NCI-H2081 (cell line): ENCODE measurements at places on chromosomes 3 and 15.

GRCh38 chr3:23797491-23797890 is 8.3 kb upstream of the UBE2E1 start:
- no peak for DNase-seq

DNA sequence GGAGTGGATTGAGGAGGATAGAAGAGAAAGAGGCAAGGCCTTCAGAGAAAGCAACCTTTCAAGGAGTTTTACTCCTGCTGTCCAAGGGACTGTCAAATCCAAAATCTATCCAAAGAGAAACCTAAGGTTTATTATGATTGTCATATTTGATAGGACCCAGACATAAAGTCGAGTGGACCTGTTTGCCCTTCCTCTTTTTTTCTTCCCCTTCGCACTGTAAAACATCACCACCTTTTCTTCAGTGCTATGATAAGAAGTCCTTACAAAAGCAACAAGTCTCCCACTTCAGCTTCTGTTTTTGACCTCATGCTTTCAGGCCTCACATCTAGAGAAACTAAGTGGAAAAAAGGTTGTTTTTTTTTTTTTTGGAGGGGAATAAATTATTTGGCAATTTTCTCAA is 73.0 kb downstream of the TRPC1 start:
- no peak for DNase-seq

GRCh38 chr3:177688152-177688551 is 490.9 kb upstream of the TBL1XR1 start:
- DNase-seq = no peak

DNA sequence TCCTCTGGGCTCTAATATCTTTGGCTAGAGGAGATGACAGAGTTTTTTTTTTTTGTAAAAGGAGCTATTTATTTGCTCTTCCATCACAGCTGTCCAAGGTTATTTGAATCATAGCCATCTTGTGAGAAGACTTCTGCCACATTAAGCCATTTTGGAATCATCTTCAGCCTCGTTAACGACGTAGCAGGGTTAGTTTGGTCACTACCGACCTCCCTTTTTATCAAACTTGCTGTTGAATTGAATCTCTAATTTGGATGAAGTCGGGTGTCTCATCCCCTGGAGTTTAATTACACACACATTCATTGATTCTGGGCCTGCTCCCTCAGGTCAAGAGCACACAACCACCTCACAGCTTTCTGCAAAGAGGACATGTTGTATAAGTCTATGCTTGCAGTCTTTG is 238.7 kb downstream of the CPNE4 start:
- DNase-seq = no peak

DNA sequence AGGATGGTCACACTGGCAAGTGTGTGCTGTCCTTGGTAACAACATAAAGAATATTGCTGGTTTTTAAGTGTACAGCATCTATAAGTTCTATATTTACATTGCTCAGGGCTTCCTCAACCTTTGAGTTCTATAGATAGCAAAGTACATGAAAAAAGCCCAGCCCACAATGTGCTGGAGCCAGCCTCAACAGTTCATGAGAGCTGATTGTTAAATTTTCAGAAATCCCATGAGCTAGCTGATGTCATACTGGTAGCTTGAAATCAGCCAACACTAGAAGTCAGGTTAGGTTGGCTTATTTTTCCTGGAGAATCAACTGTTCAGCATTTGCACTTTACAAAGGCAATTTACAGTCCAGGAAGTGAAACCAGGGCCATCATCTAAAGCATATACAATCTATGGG is 102.8 kb downstream of the STRIT1 start:
- no peak for DNase-seq

DNA sequence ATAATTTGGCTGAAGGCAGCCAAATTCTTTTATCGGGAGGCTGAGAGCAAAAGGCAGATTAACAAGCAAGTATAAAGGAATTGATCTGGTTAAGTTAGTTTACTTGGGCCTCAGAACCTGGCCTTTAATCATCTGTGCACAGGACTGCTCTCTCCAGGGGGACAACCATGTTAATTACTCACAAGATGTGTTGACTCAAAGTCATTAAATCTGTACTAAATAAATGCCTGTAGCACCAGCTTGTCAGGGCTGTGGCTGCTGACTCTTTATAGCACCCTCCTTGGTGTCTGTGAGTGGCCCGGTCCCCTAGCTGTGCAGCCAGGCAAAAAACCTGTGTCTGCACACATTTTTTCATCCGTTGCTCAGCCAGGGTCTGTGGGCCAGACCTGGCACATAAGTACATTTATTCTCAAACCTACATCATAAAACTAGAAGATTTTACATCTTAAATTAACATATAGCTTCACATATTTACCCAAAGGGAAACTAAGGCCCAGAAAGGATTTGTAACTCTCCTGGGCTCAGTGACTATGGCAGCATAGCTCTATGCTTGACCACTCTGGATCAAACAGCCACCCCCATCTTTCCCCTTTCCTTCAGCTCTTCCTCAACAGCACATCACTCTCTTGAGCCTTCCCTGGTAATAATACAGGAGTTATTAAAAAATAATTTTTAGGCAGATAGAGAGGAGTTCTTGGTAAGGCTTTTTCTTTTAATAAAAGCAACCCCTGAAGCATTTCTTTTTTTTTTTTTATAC is 51.4 kb downstream of the NCEH1 start:
- no peak for DNase-seq

DNA sequence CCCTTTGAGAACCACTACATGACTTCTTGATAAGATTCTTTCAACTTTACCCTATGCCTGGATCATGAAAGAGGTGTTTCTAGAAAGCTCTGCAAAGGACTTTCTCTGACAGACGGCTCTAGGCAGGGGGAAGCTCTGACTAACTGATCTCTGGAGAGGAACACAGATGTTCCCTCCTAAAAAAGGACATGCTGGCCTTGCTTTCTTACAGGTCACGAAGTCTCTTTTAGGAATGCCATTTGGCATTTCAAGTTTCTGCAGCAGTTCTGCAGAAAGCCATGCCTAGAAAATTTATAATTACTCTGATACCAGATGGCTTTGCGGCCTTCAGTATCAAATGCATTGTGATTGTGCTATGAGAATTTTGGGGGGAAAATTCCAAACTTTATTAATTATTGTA is 275.4 kb upstream of the CTDSPL start:
- DNase-seq = no peak

DNA sequence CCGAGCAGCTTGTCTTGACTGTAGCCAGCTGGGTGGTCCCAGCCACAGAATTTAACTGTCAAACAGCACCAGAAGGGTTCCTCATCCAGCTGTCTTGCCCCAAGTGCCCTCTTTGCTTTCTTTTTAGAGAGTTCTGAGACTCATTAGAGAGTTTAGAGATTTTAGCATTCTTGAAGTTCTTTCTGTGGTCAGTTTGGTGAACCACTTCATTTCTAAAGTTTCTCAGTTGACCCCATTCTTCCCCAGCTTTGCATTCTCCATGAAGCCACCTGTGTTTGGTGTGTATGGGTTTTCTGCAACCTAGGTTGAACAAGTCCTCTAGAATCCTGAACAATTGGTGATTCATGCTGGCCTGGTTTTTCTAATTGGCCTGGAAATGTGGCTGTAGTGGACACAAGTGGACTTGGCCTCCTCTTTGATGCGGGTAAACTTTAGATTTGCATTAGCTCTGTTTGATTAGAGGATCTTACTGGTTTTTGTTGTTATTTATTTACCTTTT is 33.7 kb downstream of the FLNB start:
- no peak for DNase-seq

- no peak for DNase-seq
These were observed 420.5 kb upstream of the TGFBR2 start for GRCh38 chr3:30185872-30186271.

DNA sequence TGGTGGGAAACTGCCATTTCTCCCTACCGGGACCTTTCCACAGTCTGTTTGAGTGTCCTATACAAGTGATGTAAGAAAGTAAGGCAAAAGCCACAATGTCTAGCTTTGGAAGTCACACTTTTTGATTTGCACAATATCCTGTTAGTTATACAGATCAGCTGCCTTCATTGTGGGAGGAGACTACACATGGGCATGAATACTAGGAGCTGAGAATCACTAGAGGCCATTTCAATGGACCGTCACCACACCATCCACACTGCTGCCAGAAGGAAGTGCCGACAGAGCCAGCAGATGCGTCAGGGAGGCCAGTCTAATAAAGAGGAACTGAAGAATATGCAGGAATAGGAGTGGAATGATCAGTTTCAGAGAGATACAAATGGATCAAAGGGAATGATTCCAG is 65.8 kb downstream of the SCN11A start:
- DNase-seq = no peak

GRCh38 chr3:113186566-113186965 is 24.8 kb upstream of the BOC start:
- no peak for DNase-seq

GRCh38 chr15:29934251-29934650 is 112.0 kb upstream of the TJP1 start:
- DNase-seq = no peak

DNA sequence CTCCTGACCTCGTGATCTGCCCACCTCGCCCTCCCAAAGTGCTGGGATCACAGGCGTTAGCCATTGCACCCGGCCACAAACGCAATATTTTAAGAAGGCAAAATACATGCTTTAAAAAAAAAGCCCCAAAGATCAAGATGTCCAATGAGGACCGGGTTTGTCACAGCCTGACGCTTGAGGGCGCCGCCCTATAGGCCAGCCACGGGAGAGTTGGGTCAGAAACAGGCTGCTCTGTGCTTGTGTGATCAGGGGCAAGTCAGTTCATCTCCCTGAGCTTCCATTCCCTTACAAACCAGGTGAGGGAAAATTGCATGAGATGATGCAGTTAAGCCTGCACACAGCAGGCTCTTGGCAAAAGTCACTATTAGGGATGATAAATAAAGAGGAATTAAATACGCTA is 23.9 kb downstream of the FAM174B start:
- DNase-seq = no peak

- DNase-seq = no peak
These were observed 243.9 kb downstream of the ZBTB20 start for GRCh38 chr3:114903213-114903612.

GRCh38 chr3:14253707-14254382 is 75.2 kb downstream of the LSM3 start:
- DNase-seq = no peak

GRCh38 chr3:71512000-71512399 is 71.5 kb downstream of the FOXP1 start:
- no peak for DNase-seq

DNA sequence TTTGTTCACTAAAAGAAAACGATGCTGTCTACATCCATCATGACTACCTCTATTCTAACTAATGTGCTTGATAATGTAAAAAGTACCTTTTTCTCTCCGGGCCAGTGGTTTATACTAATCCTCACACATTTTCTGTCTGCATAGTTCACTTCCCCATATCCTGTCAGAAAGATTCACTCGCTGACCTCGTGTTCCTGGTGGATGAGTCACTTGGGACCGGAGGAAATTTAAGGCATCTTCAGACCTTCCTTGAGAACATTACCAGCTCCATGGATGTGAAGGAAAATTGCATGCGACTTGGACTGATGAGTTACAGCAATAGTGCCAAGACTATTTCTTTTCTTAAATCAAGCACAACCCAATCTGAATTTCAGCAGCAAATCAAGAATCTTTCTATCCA is 33.8 kb downstream of the COL6A5 start:
- DNase-seq = no peak

GRCh38 chr15:36291501-36291900 is 287.9 kb upstream of the CDIN1 start:
- no peak for DNase-seq

- DNase-seq = no peak
These were observed 318.6 kb upstream of the SATB1 start for GRCh38 chr3:18743761-18744160.

DNA sequence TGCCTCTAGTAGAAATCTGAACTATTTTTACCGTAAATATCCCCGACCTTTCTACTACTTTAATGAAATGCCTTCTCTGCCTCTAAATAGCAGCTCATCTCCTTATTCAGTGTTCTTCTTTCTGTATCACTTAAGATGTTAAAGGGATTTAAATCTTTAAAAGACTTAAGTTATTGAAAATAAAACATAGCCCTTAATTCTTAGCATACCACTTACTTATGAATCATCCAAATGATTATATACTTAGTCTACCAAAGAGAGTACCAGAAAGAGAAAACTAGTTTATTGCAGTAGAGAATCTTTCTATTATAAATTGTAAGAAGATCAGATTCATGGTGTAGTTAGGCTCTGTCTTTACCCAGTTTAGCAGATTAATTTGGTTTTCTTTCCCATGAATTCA is 802.0 kb downstream of the TBL1XR1 start:
- DNase-seq = no peak

GRCh38 chr3:74075241-74075640 is 450.5 kb upstream of the PDZRN3 start:
- no peak for DNase-seq

DNA sequence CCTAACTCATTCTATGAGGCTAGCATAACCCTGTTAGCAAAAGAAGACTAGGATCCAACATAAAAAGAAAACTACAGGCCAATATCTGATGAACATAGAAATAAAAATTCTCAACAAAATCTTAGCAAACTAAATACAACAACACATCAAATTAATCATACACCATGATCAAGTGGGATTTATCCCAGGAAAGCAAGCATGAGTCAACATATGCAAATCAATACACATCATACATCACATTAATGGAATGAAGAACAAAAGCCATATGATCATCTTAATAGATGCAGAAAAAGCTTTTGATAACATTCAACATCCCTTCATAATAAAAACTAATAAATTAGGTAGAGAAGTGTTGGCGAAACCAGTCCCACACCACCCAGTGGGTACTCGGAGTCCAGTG is 136.1 kb upstream of the MME start:
- DNase-seq = no peak

- peak; percentile 76 for DNase-seq
These were observed 196.3 kb downstream of the MEIS2 start for GRCh38 chr15:36903922-36904556.

DNA sequence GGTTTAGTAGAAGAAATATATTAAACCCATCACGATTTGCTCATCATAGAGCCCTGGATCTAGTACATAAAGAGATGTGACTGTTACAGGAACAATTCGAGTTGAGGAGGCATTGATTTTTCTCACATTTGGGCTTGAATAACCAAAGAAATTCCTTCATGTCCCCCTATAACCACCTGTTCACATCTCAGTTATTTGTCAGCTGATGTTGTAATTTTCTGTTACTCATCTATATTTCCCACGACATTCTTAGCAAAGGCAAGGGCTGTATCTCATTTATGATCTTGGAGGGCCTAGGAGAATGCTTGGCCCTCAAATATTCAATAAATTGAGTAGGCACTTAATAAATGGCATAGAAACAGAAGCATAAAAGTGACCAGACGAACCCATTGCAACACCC is 36.4 kb upstream of the GYG1 start:
- DNase-seq = no peak

GRCh38 chr3:113179235-113179824 is 32.0 kb upstream of the BOC start:
- DNase-seq = no peak

GRCh38 chr3:122944671-122945161 is 82.8 kb downstream of the SEMA5B start:
- no peak for DNase-seq

DNA sequence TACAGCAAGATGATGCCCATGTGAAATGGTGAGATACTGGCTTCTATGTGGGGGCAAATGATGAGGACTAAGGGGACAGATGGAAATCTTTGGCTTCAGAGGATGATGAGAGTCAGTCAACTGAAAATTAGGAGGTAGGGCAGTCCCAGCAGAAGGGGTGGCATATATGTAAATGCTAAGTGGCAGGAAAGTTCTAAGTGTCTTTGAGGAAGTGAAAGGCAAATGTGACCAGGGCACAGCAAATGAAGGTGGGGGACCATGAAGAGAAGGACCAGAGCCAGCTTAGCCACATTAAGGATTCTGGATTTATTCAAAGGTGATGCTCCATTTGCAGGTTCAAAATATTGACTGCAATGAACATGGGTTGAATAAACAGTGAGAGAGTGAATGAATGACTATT is 29.2 kb upstream of the LIMD1 start:
- DNase-seq = no peak
